ENCODE measurements at places on chromosomes 6 and 20. TPM values are rescaled to one million over a fixed set of nuclear protein-coding genes. Genes with fewer than 3 reads are reported as not detected.

The OOEP gene
- total RNA-seq, result not detected

The RING1 gene
- total RNA-seq, result 36.8 TPM

The SNAP25 gene
- total RNA-seq, result not detected

The TNFRSF6B gene
- not detected for total RNA-seq

The TCF15 gene
- not detected for total RNA-seq

The AHCY gene
- total RNA-seq, result 23.1 TPM

The GTSF1L gene
- total RNA-seq, result not detected

The CLIC5 gene
- total RNA-seq, result 17.6 TPM

The PDE7B gene
- 0.49 TPM for total RNA-seq

The MRAP2 gene
- total RNA-seq, result not detected

The TCP11 gene
- not detected for total RNA-seq

The EBF4 gene
- 2.8 TPM for total RNA-seq

The LKAAEAR1 gene
- total RNA-seq, result 0.39 TPM

The AGPAT1 gene
- 32.2 TPM for total RNA-seq

The GRM1 gene
- total RNA-seq, result not detected

The CTCFL gene
- total RNA-seq, result not detected

The HTR1B gene
- not detected for total RNA-seq
